Tongue (tissue), 3 donors: ENCODE measurements at places on chromosomes 4 and X. TPM values are rescaled to one million over a fixed set of nuclear protein-coding genes. Genes with fewer than 3 reads are reported as not detected.

TEX13C gene
- not detected for total RNA-seq

DUX4 gene
- total RNA-seq, result not detected

ADAMTS3 gene
- 2.8 TPM for total RNA-seq

SSX4 gene
- total RNA-seq, result not detected

SMR3A gene
- total RNA-seq, result not detected

VCX3A gene
- total RNA-seq, result not detected

LGI2 gene
- 16.9 TPM for total RNA-seq

WDR17 gene
- 5.7 TPM for total RNA-seq

CENPU gene
- total RNA-seq, result 28.2 TPM

CENPVL1 gene
- total RNA-seq, result not detected

FUNDC1 gene
- 9.0 TPM for total RNA-seq

PRDM5 gene
- total RNA-seq, result 36.4 TPM

NDUFB11 gene
- total RNA-seq, result 82.8 TPM

ARHGAP24 gene
- total RNA-seq, result 112 TPM

CTAG2 gene
- total RNA-seq, result not detected

MAGEA12 gene
- not detected for total RNA-seq

FGB gene
- not detected for total RNA-seq

GAB3 gene
- 9.0 TPM for total RNA-seq

COX7B2 gene
- not detected for total RNA-seq

IGSF1 gene
- 69.3 TPM for total RNA-seq

NXF2 gene
- not detected for total RNA-seq

CENPE gene
- total RNA-seq, result 8.5 TPM

PNMA3 gene
- total RNA-seq, result 1.2 TPM

GAGE12E gene
- total RNA-seq, result not detected

CFI gene
- total RNA-seq, result 11.8 TPM
